Lower leg skin (tissue), 4 donors: ENCODE measurements at places on chromosomes 2 and 18. TPM values are rescaled to one million over a fixed set of nuclear protein-coding genes. Genes with fewer than 3 reads are reported as not detected.

DNA sequence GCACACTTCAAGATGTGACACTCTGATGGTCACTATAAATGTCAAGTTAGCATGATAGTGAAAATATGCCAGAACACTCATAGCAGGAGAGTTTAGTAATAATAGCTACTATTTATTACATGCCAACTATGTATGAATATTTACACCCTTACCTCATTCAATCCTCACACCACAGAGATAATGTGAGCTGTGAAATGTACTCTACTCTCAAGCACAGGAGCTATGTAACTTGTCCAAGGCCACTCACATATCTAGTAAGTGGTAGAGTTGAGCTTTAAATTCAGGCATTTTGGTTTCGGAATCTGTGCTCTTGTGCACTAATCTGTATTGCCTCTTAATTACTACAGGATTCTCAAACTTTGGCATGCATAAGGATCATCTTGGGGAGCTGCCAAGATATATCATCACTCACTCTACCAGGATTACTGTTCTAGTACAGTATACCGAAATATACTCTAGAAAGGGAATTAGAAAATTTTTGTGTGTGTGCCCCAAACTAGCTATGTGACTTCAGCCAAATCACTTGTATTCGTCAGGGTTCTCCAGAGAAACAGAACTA is 154.3 kb downstream of the PLCL1 start:
- no peak for DNase-seq

- no peak for DNase-seq
These were observed 108.9 kb upstream of the XPO1 start for GRCh38 chr2:61647044-61647443.

- peak; percentile 87 for DNase-seq
These were observed at the start of gene HOXD1 for GRCh38 chr2:176187899-176188773. TSS of gene HOXD1 (plus strand) at chr2:176188668. CDS start at chr2:176188802, 134 bp downstream.

DNA sequence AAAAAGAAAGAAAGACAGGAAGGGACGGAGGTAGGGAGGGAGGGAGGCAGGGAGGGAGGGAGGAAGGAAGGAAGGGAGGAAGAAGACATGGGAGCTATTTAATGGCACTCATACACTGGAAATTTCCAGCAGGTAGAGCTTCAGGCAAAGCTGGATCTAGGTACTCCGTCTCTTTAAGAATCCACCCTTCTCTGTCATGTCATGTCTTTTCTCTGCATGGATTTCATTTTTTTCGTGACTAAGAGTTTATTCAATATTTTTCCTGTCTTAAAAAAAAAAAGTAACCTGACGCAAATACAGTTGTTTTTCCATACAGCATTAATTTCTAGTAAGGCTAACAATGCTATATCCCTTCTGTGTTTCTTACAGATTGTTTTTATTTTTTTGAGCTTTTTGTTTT is 56.3 kb upstream of the MCFD2 start:
- DNase-seq, result no peak

GRCh38 chr18:40046596-40046995 is 1908.4 kb upstream of the PIK3C3 start:
- no peak for DNase-seq

DNA sequence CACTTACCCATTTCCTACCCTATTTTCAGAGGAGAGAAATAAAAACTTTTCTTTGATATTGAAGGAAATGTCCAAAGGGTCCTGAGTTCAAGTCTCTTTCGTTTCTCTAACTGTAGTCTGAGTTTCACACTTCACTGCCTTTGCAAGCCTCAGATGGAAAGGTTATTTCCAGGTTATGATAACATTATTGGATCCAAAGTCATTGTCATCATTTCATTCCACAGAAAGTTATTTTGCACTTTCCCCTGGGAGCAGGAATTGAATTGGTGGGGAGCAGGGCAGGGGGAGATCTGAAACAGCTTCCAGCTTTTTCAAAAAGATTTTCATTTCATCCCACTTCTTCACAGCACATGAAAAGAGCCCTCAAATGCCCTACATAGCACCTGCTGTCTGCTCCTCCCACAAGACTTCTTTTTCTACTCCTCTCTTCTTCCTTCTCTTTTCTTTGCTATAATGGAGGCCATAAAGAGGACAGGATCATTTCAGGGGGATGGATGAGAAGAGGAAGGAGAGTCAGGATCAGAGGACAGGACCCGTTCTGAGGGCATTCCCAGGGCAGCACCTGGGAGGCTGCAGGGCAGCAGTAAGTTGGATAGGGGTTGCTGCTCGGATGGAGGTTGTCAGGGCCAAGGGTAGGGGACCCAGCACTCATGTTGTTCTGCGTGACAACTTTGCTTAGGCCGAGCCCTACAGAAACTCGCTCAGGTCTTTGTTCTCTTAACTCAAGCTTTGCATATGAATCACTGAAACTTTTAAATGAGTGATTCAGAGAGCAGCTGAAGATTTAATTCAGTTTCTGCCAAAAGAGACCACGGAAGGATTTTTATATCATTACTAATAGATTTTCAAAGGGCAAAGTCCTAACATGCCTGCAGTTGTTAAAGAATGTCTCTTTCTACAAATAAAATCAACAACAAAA is 11.4 kb upstream of the GALNT5 start:
- no peak for DNase-seq

DNA sequence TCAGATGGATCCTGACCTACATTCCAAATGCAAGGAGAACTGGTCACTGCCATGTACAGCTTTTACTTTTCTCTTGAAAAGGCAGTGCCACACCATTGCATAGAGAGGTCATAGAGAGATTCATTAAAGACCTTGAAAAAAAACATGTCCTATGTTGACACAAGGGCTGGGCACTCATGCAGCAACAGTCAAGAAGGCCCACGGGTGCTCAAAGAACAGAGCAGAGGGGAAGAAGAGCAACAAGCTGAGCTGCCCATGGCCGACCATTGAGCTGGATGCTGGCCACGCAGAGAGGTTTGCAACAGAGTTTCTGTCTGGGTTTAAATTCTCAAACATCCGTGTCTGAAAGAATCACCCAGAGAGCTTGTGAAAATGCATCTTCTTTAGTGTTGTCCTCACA is 99.1 kb downstream of the ADD2 start:
- no peak for DNase-seq

DNA sequence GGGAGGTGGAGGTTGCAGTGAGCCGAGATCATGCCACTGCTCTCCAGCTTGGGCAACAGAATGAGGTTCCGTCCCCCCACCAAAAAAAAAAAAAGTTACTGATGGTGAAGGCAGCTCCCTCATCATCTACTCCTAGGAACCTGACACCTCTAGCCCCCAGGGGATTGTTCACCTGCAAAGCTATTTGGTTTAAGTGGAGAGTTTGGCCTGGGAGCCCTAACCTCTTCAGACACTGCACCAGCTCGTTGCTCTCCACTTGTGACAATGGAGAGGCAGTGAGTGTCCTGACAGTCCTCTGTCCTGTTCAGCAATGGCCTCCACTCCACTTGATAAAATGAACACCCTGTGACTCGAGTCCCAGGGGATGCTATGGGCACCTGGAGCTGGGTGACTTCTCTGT is 43.5 kb downstream of the ATP6V1C2 start:
- no peak for DNase-seq

DNA sequence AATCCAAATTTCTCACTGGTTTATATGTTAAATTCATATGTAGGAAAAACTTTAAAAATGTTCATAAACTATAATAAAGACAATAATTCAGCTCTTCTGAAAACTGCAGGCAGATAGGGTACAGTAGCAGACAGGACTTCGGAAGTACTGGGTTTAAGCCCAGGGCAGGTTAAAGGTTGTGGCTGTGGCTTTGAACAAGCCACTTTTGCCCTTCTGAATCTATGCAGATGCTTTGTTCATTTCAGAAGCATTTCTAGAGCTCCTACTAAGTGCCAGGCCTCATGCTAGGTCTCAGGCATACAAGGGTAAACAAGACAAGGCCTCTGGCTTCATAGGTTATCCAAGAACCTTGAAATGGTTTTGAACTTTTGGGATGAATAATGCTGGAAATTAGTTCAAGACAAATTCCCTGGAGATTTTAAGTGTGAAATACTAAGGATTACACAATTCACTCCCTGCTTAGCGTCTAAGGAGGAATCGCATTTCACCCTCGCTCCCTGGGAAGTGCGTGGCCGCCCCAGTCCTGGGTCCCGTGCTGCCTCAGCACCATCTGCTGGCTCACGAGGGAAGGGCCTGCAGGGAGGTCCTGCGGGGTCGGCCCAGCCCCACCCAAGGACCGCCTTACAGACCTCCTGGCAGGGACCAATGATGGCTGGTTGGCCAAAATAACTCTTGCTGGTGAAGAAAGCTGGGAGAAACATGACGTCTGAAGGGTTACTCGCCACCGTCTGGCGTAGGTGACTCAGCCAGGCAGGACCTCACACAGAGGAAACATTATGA is 67.7 kb upstream of the L3MBTL4 start:
- peak; percentile 96 for DNase-seq

DNA sequence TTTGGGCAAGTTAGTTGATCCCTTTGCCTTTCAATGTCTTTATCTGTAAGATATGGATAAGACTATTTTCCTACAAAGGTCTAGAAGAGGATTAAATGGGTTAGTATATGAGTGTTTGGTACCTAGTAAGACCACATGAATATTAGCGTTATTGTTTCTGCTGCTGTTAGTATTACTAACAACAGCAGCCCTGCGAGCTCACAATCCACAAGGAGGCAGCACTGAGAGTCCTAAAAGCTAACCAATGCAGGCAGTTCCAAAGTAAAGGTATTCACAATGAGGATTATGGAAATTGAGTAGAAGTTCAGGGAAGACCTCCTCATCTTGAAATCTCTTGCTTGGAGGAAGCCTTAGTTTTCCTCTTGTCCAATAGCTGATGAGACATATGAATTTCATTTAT is 248.9 kb downstream of the TDRD15 start:
- no peak for DNase-seq

DNA sequence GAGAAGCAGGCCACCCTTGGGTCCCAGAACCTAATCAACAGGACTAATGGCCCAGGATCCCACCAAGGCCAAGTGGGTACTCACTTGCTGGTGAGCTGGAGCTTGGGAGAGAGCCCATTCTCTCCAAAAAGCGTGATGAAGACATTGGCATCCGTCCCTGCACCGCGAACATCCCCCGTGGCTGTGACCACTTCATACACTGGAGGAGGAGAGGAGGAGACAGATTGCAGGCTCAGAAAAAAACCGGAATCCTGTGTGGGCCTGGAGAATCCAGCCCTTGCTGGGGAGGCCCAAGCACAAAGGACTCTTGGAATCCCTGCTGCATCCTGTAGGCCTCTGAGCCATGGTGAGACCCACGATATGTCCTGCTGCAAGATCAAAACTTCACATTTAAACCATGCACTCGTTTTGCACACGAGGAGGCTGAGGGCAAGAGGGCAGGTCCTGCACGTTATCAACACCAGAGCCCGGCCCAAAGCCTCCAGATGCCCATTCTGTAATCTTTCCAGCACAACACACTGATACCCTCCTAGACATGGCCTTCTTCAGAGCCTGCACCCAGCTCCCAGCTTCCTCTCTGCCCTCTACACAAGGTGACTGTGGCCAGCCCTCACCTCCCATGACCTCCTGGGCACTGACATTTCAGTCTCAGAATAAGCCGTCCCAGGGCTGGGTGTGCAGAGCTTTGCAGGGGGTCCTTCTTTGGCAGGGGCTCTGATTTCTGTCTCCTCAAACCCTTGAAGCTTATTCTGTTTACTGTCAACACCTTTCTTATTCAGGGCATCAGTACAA is 7.8 kb downstream of the LOXHD1 start:
- no peak for DNase-seq

DNA sequence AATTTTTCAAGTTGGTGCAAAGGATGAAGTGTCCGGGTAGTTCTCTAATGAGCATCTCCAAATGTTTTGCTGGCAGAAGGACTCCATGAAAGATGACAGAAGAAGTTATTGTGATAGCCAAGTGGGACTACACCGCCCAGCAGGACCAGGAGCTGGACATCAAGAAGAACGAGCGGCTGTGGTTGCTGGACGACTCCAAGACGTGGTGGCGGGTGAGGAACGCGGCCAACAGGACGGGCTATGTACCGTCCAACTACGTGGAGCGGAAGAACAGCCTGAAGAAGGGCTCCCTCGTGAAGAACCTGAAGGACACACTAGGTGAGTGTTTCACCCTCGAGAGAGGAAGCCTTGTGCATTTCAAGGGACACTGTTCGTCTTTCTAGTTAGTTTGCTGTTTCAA is 110.3 kb downstream of the NCK2 start:
- no peak for DNase-seq

GRCh38 chr18:66582211-66582610 is 21.7 kb downstream of the CDH19 start:
- DNase-seq, result no peak

GRCh38 chr2:207993151-207993763 is 32.1 kb downstream of the PLEKHM3 start:
- DNase-seq, result no peak

DNA sequence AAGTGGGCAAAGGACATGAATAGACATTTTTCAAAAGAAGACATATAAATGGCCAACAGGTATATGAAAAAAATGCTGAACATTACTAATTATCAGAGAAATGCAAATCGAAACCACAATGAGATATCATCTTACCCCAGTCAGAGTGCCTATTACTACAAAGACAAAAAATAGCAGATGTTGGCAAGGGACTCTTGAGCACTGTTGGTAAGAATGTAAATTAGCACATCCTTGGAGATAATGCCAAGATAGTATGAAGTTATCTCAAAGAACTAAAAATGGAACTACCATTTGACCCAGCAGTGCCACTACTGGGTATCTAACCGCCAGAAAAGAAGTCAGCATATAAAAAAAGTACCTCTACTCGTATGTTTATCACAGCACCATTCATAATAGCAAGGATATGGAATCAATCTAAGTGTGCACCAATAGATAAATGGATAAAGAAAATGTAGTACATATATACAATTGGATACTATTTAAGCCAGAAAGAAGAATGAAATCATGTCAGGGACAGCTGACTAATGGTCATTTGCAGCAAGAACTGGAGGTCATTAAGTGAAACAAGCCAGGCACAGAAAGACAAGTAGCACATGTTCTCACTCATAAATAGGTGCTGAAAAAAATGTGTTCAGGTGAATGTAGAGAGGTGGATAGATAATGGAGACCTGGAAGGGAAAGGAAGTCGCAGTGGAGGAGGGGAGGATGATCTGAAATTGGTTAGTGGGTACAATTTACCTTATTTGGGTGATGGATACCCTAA is 141.7 kb upstream of the B3GNT2 start:
- no peak for DNase-seq

Gene PLB1
- total RNA-seq, result 10.0 TPM

Gene DYNAP
- not detected for total RNA-seq

Gene ACVR1
- 22.7 TPM for total RNA-seq

Gene CNTNAP5
- not detected for total RNA-seq

Gene SPRED2
- 21.7 TPM for total RNA-seq

Gene GALNT14
- 6.2 TPM for total RNA-seq
